Fibroblast of skin of right quadriceps (primary cell): ENCODE measurements at places on chromosomes 1 and 21.

DNA sequence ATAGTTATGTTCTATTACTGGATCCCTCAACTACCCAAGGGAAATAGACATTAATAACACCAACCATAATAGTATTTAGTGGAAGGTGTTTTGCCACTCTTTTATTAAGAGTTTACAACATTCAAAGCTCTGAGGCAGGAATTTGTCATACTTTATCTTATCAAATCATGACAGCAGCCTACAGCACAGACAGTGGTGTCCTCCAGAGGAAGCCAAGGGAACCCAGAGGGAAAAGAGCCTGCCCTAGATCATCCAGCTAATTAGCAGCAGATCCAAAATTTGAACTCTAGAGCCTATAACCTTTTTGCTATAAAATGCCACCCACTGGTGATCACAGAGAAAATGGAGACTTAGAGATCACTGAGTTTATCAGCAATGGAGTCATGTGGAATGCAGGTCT lies 18.2 kb downstream of the VAV3 start:
- no peak for DNase-seq

- no peak for DNase-seq
Measured at GRCh38 chr1:201009962-201010645, 13.4 kb downstream of the KIF21B start.

GRCh38 chr1:43058545-43059360 lies 100.1 kb upstream of the SLC2A1 start:
- peak; percentile 84 for DNase-seq

DNA sequence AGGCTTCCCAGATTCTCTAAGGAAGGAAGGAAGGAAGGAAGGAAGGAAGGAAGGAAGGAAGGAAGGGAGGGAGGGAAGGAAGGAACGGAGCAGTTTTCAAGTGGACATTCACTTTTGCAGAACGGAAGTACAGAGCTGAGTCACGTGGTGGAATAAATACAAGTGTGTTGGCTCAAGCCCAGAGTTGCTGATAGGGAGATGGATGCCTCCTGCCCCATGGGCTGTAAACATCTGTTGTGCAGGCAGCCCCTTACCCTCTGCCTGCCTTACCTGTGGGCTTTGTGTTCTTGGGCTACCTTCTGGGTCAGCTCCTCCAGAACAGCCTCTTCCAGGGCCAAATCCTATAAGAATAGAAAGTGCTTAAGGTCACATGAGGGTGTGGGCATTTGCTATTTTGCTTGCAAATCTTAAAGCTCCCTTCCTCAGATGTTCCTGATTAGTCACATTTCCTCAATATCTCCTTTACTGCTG lies 121.7 kb downstream of the SMYD2 start:
- no peak for DNase-seq

GRCh38 chr1:63523738-63524137 lies 413 bp downstream of the EFCAB7 start:
- DNase-seq: no peak

- no peak for DNase-seq
Measured at GRCh38 chr1:112685913-112686312, 11.5 kb downstream of the MOV10 start.

- peak; percentile 63 for DNase-seq
Measured at GRCh38 chr1:208409176-208409575, 165.0 kb upstream of the PLXNA2 start.

DNA sequence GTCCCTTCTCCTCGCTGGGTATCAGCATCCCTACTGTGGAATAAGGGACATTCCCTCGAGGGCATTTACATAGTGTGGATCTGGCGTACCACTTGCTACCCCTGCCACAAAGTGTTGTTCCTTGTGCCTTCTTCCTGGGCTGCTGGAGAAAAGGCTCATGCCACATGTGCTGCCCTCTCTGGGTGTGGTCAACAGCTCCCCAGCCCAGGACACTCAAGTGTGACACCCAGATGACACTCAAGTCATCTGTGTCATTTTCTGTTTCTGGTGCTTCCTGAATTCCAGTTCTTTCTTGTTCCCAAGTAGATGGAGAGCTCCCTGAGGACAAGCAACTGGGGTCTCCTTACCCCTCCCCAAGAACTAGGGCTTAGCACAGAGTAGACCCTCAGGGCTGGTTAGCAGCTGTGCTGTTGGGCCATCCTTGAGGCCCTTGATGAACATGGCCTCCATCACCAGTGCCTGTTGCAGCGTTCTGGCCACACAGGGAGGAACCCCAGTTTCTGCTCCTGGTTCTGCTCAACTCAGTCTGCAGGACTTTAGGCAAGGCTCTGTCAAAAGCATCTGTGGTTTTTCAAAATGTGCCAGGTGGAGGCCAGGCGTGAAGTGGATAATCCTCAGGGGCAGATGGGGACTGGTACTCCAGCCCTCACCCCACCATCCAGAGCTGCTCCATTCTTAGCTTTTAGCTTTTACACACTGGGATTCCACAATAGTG lies 49.0 kb upstream of the CLIC4 start:
- no peak for DNase-seq

DNA sequence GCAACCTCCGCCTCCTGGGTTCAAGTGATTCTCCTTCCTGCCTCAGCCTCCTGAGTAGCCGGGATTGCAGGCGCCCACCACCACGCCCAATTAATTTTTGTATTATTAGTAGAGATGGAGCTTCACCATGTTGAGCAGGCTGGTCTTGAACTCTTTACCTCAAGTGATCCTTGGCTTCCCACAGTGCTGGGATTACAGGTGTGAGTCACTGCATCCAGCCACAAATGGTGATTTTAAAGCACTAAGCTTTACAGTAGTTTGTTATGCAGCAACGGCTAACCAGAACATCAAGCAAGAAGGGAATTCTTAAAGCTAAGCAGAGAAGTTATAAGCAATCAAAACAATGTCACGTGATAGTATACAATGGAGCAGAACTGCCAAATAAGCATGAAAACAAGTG lies 65.7 kb downstream of the NVL start:
- DNase-seq: no peak
